Uterus (tissue), 4 donors: ENCODE measurements at places on chromosomes 7 and 10. TPM values are rescaled to one million over a fixed set of nuclear protein-coding genes. Genes with fewer than 3 reads are reported as not detected.

DNA sequence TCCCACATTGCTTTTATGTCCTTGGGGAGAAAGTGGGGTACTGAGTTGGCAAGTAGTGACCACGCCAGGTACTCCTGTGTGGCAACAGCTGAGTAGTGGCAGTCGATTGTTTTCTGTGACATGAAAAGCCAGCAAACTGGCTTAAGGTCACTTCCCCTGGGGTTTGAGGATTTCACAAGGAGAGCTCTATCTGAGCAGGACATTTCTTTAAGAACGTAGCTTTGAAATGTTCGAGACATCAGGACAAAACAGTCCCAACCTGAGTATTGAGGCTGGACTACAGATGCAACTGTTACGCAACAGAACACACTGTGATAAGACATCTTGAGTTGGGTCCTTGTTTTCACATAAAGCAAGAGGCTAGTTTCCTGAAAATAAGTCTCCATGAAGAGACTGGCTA, 146.7 kb upstream of the KLF14 start:
- H3K4me3 ChIP-seq = no peak overlapping the region
- no peaks in the 10 kb centered on the region for H3K27me3 ChIP-seq
- no peak for DNase-seq
- peak overlapping the region; percentile 11 for H3K27ac ChIP-seq

- no peaks in the 10 kb centered on the region for H3K27me3 ChIP-seq
- DNase-seq = no peak
- no peaks in the 10 kb centered on the region for H3K4me1 ChIP-seq
Measured at GRCh38 chr10:96387161-96387560, 28.4 kb upstream of the OPALIN start.

DNA sequence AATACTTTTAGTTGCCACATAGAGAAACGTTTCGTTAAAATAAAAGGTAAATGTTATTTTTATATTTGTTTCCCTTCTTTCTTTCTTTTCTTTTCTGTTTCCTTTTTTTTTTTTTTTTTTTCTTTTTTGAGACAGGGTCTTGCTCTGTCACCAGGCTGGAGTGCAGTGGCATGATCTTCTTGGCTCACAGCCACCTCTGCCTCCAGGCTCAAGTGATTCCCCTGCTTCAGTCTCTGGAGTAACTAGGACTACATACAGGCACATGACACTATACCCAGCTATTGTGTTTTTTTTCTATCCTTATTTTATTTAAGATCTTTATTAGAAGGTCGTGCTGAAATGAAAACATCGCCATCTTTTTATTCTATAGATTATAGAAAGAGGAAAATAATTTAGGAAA, 661.8 kb upstream of the MBL2 start:
- H3K27me3 ChIP-seq = no peaks in the 10 kb centered on the region
- DNase-seq = no peak
- no peaks in the 10 kb centered on the region for H3K36me3 ChIP-seq
- no peak overlapping the region for H3K27ac ChIP-seq

DNA sequence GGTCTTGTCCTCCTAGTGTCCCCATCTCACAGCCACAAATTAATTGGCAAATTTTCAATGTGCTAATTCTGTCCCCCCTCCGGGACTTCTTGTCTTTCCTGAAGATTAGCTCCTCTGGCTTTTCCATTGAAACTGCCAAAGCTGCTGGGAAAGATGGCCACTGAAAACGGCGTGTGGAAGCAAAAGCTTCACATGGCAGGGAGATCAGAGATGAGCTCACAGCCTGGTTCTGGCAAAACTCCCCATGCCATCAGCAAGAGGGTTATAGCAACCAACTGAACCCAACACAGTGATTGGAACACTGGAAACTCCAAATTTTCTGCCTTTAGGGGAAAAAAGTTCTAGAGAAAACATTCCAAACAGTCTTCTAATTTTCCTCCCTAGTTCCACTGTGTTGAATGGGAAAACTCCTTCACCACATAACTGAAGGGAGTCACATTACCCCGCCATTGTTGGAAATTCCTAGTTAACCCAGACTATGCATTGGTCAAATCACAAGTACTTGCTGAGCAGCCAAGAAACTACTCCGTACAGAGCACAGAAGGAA, 37.0 kb downstream of the NRAP start:
- H3K27me3 ChIP-seq = no peaks in the 10 kb centered on the region
- H3K27ac ChIP-seq = no peak overlapping the region
- H3K36me3 ChIP-seq = no peaks in the 10 kb centered on the region
- no peaks in the 10 kb centered on the region for H3K4me1 ChIP-seq

DNA sequence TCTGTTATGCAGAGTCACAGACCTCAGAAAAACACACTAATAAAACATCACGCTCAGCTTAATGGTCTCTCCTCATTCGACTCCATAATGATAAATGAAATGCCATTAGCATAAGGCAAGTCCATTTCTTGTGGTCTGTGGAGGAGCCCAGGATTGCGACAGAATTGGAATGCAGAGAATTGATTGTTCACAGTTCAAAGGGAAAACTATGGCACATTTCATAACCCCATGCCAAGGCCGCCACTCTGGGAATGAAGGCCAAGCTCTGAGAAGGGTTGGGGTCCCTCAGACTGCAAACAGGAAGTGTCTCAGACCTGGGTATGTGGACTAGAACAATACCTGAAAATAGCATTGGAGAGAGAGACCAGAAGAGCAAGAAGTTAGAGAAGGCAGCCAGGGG, 398.9 kb downstream of the ADRA2A start:
- no peak overlapping the region for H3K4me3 ChIP-seq
- H3K36me3 ChIP-seq = no peaks in the 10 kb centered on the region
- no peaks in the 10 kb centered on the region for H3K4me1 ChIP-seq
- H3K27me3 ChIP-seq = no peaks in the 10 kb centered on the region
- DNase-seq = no peak

DNA sequence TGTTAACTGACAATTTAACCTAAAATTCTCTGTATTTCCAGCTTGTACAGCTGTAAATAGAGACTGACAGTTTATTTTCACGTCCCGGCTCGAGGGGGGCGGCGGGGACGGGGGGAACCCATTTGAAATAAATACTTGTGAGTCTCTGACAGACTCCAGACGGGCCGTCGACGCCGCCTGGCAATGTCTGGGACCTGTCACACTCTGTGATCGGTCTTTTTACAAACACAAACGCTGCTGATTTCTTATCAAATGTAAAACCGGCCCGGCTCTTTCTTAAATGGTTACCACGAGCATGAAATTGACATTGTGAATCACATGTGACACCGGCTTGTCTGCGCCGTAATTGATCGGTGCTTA, 57.0 kb downstream of the UNCX start:
- no peaks in the 10 kb centered on the region for H3K36me3 ChIP-seq
- DNase-seq = no peak
- no peak overlapping the region for H3K27ac ChIP-seq
- H3K4me1 ChIP-seq = no peaks in the 10 kb centered on the region

- no peaks in the 10 kb centered on the region for H3K4me1 ChIP-seq
- no peaks in the 10 kb centered on the region for H3K36me3 ChIP-seq
- no peaks in the 10 kb centered on the region for H3K27me3 ChIP-seq
- no peak overlapping the region for H3K27ac ChIP-seq
- DNase-seq = no peak
- H3K4me3 ChIP-seq = no peak overlapping the region
Measured at GRCh38 chr10:123848564-123849457, 42.8 kb downstream of the CPXM2 start.

DNA sequence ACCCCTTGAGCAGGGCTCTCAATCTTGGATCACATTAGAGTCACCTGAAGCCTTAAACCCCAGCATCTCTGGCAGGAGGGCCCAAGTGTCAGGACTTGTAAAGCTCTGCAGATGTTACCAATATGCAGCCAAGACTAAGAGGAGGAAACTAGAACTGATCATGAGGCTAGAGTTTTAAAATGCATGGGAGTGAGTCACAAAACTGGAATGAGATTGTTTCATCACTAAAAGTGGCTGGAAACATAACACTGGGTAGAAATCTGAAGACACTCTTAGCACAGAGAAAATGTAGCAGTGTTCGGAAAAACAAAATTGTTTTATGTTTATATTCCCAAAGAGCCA, 63.3 kb upstream of the GHITM start:
- no peaks in the 10 kb centered on the region for H3K27me3 ChIP-seq
- peak overlapping the region; percentile 75 for H3K27ac ChIP-seq
- no peaks in the 10 kb centered on the region for H3K36me3 ChIP-seq
- peak; percentile 34 for DNase-seq
- no peaks in the 10 kb centered on the region for H3K4me1 ChIP-seq

DNA sequence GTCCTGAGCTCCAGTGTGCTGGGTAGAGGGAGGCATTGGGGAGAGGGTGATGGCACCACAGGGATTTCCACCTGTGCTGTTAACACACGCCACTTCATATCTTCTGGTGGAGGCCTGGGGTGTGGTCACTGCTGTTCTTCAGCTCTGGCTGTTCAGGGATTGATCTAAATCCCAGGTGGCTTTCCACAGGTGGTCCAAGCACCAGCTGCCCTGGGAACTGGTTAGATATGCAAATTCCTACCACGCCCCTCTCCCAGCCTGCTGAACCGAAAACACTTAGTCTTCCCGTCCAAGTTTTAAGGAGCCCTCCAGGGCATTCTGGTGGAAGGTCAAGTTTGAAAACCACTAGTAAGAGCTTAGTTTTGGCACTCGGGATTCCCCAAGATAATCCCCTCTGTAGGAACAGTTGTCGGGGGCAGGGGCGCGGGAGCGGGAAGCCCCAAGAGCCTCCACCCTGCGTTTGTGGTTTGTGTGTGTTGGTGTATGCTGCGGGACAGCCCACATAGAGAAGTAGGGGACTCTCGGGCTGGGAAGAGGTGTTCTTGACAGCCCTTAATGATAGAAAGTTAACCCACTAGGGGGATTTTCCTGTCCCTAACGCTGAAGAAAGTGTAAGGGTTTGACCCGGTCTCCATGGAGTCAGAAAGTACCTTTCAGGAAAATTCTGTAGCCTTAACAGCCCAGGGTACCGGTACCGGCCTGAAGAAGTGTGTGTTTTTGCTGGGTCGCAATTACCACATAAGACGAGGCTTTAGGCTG, 5.1 kb downstream of the DEPP1 start:
- DNase-seq = peak; percentile 22
- no peaks in the 10 kb centered on the region for H3K36me3 ChIP-seq
- H3K4me3 ChIP-seq = no peak overlapping the region
- peak overlapping the region; percentile 100 for H3K27ac ChIP-seq
- no peaks in the 10 kb centered on the region for H3K4me1 ChIP-seq

OR2AE1 gene
- total RNA-seq = not detected

DNA sequence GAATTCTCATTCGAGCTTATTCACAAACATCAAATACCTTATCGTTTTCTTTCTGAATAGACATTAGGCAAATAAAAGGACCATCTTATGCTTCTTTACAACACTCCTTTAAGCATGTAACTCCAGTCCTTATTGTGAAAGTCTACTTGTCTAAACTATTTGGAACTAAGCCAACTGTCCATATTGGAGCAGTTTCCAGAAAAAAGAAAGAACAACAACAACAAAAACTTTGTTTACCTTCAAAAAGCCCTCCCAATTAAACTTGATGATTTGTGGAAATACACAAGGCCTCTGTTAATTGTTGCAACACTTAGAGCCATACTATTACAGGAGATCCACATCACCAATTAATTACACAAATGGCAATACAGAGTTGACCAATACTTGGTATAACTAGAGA, 163.6 kb downstream of the GALNT11 start:
- no peak overlapping the region for H3K4me3 ChIP-seq
- H3K27me3 ChIP-seq = no peaks in the 10 kb centered on the region
- H3K4me1 ChIP-seq = no peaks in the 10 kb centered on the region
- no peaks in the 10 kb centered on the region for H3K36me3 ChIP-seq

CYP2C19 gene
- total RNA-seq = not detected

DNA sequence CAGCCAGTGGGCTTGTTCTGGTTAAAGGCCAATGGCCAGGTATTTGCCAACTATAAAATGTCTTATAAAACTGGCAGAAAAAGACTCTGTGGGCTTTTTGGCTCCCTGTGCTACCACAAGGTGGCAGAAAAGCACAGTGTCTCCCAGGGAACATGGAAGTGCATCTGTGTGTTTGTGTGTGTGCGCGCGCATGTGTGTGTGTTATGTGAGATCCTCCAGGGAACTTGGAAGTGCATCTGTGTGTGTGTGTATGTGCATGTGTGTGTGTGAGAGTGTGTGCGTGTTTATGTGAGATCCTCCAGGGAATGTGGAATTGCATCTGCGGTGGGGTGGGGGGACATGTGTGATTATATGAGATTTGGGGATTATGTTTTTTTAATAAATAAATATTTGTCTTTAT, 30.2 kb upstream of the ABI1 start:
- DNase-seq = no peak
- H3K27ac ChIP-seq = no peak overlapping the region
- no peaks in the 10 kb centered on the region for H3K4me1 ChIP-seq
- no peak overlapping the region for H3K4me3 ChIP-seq

SRRM3 gene
- total RNA-seq = 5.0 TPM

- H3K27me3 ChIP-seq = no peaks in the 10 kb centered on the region
- no peaks in the 10 kb centered on the region for H3K4me1 ChIP-seq
- no peak for DNase-seq
- no peak overlapping the region for H3K4me3 ChIP-seq
Measured at GRCh38 chr10:24528946-24529345, 194.7 kb downstream of the ARHGAP21 start.

ANXA8L1 gene
- total RNA-seq = not detected

GRCh38 chr7:25672496-25672895, 444.2 kb upstream of the NPVF start:
- no peaks in the 10 kb centered on the region for H3K27me3 ChIP-seq
- peak overlapping the region; percentile 82 for H3K27ac ChIP-seq
- H3K4me3 ChIP-seq = no peak overlapping the region

TMEM178B gene
- total RNA-seq = not detected

GRCh38 chr7:18866359-18867036, 250.9 kb downstream of the TWIST1 start:
- H3K27ac ChIP-seq = peak overlapping the region; percentile 5
- H3K4me1 ChIP-seq = no peaks in the 10 kb centered on the region
- H3K27me3 ChIP-seq = no peaks in the 10 kb centered on the region
- no peaks in the 10 kb centered on the region for H3K36me3 ChIP-seq
- no peak overlapping the region for H3K4me3 ChIP-seq

GRCh38 chr7:80679921-80680907, 41.8 kb downstream of the CD36 start:
- no peak overlapping the region for H3K4me3 ChIP-seq
- no peaks in the 10 kb centered on the region for H3K27me3 ChIP-seq
- DNase-seq = no peak
- H3K27ac ChIP-seq = no peak overlapping the region
- no peaks in the 10 kb centered on the region for H3K36me3 ChIP-seq
- no peaks in the 10 kb centered on the region for H3K4me1 ChIP-seq
